ENCODE measurements at places on chromosomes 2 and 18. TPM values are rescaled to one million over a fixed set of nuclear protein-coding genes. Genes with fewer than 3 reads are reported as not detected.
A peak's percentile ranks its signal among the peaks of the same experiment; 100 is the strongest.

The AKAIN1 gene
- not detected for polyA plus RNA-seq

The ARHGAP25 gene
- 45.1 TPM for polyA plus RNA-seq

DNA sequence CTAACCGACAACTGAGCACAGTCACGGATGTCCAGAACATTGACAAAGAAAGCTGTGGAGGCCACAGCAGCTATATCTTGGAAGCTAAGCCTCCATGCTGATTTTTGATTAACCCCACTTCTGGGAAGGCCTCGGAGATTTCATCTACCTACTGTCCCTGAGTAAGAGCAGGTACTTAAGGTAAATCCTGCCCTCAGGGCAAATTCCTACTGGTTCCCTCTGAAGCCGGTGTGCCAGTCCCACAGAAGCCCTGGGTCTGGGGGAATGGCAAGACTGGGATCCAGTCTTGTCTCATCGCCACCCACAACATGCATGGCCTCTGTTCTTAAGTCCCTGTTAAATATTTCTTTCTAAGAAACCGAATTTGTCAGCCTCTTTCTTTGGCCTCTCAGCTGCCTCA, 18.7 kb downstream of the PER2 start:
- no peak for DNase-seq
- H3K27ac ChIP-seq = no peak overlapping the region
- H3K4me1 ChIP-seq = no peaks in the 10 kb centered on the region
- peaks cover 34% of the 10 kb centered on the region for H3K36me3 ChIP-seq
- H3K27me3 ChIP-seq = no peaks in the 10 kb centered on the region

DNA sequence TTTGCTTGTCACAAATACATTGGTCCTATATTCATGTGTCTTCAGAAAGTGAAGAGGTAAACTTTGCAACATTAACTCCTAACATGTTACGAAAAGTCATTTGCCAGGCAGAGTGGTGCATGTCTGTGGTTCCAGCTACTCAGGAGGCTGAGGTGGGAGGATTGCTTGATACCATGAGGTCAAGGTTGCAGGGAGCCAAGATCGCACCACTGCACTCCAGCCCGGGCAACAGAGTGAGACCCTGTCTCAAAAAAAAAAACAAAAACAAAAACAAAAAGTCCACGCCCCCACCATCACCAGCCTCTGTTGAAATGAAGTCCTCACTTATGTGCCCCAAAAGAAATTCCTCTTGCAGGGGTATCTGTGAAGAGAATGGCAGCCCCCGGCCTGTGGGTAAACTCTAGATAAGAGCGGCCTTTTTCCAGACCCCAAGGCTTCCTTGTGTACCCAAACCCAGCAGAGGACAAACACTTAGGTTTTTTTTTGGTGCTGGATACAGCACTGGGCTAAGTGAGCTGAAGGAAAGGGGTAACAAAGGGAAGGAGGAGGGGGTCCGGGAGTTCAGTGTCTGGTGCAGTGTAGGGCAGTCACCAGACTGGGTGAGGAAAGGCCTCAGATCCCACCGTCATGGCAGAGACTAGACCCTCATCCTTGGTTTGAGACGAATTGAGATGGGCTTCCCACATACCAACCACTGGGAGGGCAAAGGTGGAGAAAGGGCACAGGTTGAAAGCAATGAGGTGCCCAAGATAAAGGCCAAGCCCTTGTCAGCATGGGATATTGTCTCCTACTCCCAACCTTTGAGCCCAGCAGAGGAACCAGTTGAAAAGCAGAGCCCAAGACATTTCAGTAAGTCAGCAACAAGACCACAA, 19.2 kb downstream of the HSPD1 start:
- no peak for DNase-seq
- no peak overlapping the region for H3K4me3 ChIP-seq
- H3K36me3 ChIP-seq = peaks cover 19% of the 10 kb centered on the region
- no peaks in the 10 kb centered on the region for H3K27me3 ChIP-seq
- peak overlapping the region; percentile 24 for H3K27ac ChIP-seq

DNA sequence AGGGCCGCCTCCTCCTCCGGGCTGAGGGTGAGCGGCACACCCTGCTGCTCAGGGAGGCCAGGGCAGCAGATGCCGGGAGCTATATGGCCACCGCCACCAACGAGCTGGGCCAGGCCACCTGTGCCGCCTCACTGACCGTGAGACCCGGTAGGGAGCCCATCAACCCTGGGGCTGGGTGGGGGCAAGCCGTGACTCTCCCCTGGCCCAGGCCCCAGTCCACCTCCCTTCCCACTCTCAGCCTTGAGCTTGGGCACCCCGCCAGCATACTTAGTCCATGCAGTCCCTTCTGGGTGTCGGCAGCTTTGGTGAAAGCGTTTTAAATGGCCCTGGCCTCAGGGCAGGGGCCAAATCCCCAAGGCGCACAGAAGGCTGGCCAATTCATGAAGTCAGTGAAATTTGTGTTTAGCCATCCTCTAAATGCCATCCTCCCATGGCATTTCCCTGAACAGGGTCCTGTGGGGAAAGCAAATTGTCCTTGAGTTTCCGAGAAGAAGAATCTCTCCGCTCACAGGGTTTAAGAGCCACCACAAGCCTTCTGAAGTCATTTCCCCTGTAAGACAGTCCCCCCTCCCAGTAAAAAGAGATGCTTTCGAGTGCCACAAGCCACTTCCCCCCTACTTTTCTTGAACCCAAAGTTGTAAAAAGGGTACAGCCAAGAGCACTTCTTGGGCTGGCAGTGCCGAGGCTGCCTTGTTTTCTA, 17.2 kb downstream of the SPEG start:
- H3K4me1 ChIP-seq = no peaks in the 10 kb centered on the region
- no peaks in the 10 kb centered on the region for H3K36me3 ChIP-seq
- H3K27me3 ChIP-seq = peaks cover 72% of the 10 kb centered on the region
- no peak for DNase-seq
- no peak overlapping the region for H3K4me3 ChIP-seq

- H3K27me3 ChIP-seq = no peaks in the 10 kb centered on the region
- DNase-seq = no peak
- no peaks in the 10 kb centered on the region for H3K36me3 ChIP-seq
- peak overlapping the region; percentile 15 for H3K27ac ChIP-seq
Observed at GRCh38 chr2:98507891-98508708, 63.4 kb downstream of the INPP4A start.

DNA sequence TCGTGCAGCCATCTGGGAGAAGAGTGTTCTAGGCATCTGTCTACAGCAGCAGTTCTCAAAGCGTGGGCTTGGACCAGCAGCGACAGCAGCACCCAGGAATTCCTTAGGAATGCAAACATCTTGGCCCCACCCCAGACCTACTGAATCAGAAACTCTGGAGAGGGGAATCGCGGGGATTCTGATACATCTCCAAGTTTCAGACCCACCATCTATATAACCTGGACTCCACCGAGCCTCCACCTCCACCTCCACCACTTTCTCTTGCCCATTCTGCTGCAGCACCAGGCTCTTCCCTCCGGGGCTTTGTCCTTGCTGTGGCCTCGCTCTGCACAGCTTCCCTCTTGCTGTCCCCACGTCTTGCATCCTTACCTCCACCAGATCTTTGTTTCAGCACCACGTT, 256.4 kb downstream of the BCL2 start:
- no peak overlapping the region for H3K4me3 ChIP-seq
- H3K27me3 ChIP-seq = peaks cover 5% of the 10 kb centered on the region
- H3K4me1 ChIP-seq = no peaks in the 10 kb centered on the region
- no peak for DNase-seq
- no peak overlapping the region for H3K27ac ChIP-seq
- H3K36me3 ChIP-seq = no peaks in the 10 kb centered on the region

DNA sequence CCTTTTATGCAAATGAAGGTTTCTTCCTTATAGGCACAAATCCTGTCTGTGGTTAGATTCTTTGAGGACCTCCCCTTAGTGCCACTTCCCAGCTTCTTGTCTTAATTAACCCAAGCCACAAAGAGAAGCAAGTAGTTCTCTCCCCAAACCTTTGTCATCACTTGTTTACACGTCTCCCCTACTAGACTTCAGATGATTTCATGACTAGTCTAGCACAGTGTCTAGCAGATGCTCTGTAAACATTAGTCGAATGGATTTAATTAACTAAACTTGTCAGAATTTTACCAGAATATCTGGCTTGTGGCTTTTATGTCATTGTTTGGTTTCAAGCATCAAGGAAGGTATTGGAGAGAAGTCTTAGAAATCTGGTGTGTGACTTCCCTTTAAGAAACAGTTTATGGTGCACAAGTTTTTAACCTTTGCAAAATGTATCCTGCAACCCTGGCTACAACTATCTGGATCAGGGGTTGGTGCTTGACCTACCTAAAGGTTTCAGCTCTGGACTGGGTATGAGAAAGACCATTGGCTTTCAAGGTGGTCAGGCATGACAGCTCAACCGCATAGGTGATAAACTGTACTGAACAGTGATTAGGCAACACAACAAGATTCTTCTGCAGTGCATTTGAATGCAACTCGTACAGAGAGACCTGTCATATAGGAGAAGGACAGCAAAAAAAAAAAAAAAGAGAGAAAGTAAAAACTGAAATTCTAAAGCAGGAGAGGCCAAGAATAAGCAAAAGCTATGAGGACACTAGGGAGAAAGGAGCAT, 93.2 kb upstream of the CCDC150 start:
- no peak for DNase-seq
- H3K27ac ChIP-seq = no peak overlapping the region
- H3K4me1 ChIP-seq = no peaks in the 10 kb centered on the region
- H3K27me3 ChIP-seq = peaks cover 8% of the 10 kb centered on the region

- H3K27ac ChIP-seq = no peak overlapping the region
- no peaks in the 10 kb centered on the region for H3K36me3 ChIP-seq
- no peak overlapping the region for H3K4me3 ChIP-seq
- H3K27me3 ChIP-seq = peaks cover 2% of the 10 kb centered on the region
- DNase-seq = no peak
Observed at GRCh38 chr2:103287746-103288145, 525.9 kb downstream of the TMEM182 start.

DNA sequence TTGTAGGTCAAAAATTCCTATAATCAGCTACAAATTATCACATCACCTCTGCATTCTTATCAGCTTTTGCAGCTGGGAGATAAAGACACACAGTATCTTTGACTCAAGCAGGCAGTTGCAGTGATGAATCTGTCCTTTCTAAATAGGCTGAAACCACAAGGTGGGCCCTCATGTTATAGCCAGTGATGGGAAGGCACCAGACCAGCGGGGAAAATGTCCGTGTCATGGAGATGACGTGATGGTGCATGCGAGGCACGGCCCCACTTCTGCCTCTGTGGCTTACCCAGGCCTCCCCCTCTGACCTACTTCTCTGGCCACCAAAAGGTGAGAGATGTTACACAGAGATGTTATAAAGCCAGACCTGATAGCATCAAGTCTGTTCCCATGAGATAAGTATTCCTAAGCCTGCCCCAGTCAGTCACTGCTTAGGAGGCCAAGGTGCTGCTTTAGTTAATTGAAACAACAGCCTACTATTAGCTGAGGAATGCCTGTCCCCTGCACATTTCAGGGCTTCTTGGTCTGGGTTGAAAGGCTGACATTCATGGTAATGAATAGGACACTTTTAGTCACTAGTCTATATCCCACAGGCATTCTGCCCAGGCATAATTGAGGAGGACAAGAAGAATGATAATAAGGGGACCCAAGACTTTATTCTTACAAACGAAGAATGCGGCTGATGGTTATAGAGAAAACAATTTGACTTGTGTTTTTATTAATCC, 327.9 kb downstream of the LPIN1 start:
- no peak overlapping the region for H3K27ac ChIP-seq
- no peak overlapping the region for H3K4me3 ChIP-seq
- H3K27me3 ChIP-seq = no peaks in the 10 kb centered on the region

- H3K36me3 ChIP-seq = no peaks in the 10 kb centered on the region
- DNase-seq = no peak
- H3K27ac ChIP-seq = peak overlapping the region; percentile 44
- H3K4me1 ChIP-seq = peaks cover 60% of the 10 kb centered on the region
- no peak overlapping the region for H3K4me3 ChIP-seq
Observed at GRCh38 chr18:56322406-56322805, 316.0 kb downstream of the TXNL1 start.

GRCh38 chr2:145601361-145601925, 1081.5 kb upstream of the ZEB2 start:
- DNase-seq = no peak
- H3K4me1 ChIP-seq = peaks cover 19% of the 10 kb centered on the region
- H3K36me3 ChIP-seq = no peaks in the 10 kb centered on the region

DNA sequence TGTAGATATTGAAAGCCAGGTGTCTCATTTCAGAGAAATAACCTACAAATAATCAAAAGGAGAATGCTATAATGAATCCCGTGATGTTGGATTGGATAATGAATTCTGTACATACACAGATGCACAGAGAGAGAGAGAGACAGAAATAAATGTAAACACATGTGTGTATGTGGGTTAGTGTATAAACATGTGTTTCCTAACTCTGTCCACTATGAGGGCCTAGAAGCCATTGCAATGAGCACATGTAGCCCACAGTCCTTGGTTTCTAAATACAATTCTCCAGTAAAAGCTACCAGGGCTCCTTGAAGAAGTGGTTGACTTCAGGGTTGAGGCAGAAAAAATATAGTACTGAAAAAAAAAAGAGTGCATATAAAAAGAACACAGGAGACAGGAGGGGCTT, 109.5 kb downstream of the INHBB start:
- no peak for DNase-seq
- H3K27me3 ChIP-seq = peaks cover 31% of the 10 kb centered on the region
- H3K27ac ChIP-seq = no peak overlapping the region
- no peak overlapping the region for H3K4me3 ChIP-seq
- H3K36me3 ChIP-seq = no peaks in the 10 kb centered on the region
